Stimulated activated CD8-positive, alpha-beta memory T cell treated with anti-CD3 and anti-CD28 coated beads, Interleukin-7, amount 100 ng/mL, for 4 hours (primary cell): ENCODE measurements at places on chromosomes 11 and 22.

GRCh38 chr22:32920032-32920628 is 118.6 kb downstream of the TIMP3 start:
- DNase-seq = no peak

DNA sequence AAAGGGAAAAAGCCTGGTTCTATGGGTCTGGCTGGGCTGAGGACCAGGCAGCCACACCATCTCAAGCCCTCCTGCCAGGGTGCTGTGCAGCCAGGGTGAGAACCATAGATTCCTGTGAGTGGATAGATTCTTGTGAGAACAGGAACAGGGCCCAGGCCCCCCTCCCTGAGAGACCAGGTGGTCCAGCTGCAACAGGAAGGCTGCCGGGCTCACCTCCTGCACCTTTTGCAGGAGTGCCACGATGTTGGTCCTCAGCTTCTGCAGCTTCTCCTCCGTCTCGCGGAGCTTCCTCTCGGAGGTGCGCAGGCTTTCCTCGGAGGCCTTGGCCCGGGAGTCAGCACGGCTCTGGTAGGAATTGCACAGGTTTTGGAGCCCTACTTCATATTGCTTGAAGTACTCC is 40.8 kb downstream of the MORC2 start:
- no peak for DNase-seq

DNA sequence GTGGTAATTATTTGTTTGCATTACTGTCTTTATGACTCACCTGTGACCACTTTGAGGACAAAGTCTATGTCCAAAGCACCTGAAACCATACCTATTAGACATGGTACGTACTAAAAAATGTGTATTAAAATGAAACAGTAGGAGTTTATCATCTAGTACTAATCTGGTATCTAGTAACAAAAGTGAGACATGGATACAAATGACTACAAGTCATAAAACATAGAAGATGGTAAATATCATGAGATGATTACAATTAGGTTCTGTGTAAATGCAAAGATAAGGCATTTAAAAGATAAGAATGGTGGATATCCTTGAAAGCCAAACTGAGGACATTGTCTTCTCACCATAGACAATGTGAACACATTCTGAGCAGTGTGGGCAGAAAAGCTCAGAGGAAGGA is 113.5 kb upstream of the GUCY1A2 start:
- DNase-seq = no peak

- no peak for DNase-seq
Observed at GRCh38 chr22:31239771-31240370, 27.8 kb downstream of the LIMK2 start.

DNA sequence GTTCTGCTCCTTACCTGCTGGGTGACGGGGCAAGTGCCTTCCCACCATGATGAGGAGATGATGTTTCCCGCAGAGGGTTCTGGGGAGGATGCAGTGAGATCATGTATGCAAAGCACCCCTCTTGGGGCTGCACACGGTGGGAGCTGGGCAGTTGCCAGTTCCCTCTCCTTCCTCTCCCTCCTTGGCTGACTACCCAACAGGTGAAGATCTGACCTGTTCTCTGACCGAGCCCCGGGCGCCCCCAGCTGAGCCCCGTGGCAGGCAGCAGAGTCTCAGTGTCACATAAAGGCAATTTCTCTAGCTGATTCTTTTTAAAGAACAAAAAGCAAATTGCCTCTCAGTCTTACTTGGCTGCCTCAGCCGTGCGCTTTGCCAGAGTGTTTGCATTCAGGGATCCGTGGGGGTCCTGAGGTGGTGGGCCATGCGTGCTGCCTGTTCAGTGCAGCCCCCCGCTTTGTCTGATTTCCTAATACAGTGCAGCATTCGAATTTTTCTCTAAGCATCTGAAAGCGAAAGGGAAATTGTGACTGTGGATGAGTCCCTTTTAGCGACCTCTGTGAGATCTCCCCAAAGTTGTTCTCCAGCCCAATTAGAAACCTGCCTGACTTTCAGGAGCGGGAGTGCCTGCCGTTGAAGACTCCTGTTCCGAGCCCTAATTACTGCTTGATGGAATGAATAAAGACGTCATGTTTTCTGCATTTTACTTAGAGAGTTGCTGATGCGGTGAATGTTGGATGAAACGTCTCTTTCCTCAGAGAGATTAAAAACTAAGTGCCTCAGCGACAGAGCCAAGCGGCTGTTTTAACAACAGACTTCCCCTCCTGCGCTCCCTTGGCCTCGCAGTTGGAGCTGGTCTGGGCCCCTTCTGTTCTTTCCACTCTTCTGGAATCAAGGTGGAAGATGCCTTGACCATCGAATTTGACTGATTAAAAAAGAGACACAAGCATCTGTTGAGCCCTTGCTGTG is 86.0 kb downstream of the GRIK4 start:
- DNase-seq = no peak

DNA sequence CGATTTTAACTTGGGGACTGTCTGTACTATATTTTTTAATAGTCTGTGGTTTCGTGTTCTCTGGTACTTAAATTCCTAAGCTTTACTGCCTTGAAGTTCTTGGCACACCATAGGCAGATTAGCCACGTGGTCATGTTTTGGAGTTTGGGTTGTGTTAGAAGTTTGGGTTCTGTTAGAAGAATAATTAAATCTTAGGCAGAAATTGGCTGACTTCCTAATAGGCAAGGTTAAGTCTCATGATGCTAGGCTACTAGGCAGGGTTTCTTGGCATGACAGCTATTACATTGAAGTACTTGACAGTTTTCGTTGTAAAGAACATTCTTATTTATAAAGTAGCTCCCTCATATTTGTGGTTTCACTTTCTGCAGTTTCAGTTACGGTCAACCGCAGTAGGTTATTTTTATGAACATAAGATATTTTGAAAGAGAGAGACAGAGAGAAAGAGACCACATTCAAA is 30.0 kb upstream of the MMP7 start:
- DNase-seq = no peak

GRCh38 chr22:26743149-26743548 is 85.8 kb downstream of the MIAT start:
- DNase-seq = no peak

GRCh38 chr11:22711880-22712279 is 45.5 kb downstream of the GAS2 start:
- DNase-seq = no peak

DNA sequence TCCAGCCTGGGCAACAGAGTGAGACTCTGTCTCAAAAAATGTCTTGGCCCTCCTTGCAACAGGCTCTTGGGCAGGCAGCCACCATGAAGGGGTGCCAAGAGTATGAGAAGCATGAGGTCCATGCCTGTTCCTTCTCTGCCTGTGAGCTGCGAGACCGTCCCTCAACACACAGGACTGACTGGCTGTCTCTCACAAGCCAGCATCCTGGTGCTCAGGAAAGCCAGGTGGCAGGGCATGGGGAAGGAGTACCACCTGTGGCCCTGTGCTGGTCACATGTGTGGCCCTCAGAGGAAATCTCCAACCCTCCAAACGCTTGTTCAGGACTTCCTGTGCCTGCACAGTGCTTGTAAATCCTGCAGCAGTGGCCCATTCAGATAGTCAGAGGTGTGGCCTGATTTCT is 83.2 kb downstream of the ATXN10 start:
- DNase-seq = no peak

DNA sequence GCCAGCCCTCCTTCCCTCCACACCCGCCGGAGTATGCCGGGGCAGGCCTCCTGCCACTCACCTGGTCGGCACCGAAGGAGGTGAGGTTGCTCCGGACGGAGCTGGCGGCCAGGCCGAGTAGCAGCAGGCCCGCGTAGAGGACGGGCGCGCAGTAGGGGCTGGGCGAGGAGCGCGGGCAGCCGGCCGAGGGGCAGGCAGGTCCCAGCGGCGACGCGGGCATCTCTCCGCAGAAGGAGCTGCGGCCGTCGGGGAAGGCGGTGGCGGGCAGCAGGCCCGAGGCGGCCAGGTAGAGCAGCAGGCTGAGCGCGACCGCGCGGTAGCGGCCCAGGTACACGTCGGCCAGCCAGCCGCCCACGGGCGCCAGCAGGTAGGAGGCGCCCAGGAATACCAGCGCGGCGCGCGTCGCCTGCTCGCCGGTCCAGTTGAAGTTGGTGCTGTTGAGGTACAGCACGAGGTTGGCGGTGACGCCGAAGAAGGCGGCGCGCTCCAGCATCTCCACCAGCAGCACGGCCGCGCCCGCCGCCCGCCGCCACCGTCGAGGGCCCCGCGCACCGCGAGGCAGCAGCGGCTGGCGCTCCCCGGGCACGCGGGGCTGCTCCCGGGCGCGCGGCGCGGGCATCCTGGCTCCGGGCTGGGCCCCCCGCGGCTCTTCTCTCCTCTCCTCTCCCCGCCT is 907 bp downstream of the SLC15A3 start:
- DNase-seq = no peak

GRCh38 chr11:38476808-38477575 is 1879.0 kb upstream of the RAG2 start:
- DNase-seq = no peak

- DNase-seq = no peak
Observed at GRCh38 chr11:85822814-85823213, 11.9 kb upstream of the SYTL2 start.

- DNase-seq = no peak
Observed at GRCh38 chr11:11510939-11511338, 110.9 kb downstream of the GALNT18 start.

- DNase-seq = no peak
Observed at GRCh38 chr22:22196018-22196533, 48.5 kb upstream of the VPREB1 start.

GRCh38 chr11:61472282-61472681 is 36.3 kb upstream of the LRRC10B start:
- DNase-seq = no peak

DNA sequence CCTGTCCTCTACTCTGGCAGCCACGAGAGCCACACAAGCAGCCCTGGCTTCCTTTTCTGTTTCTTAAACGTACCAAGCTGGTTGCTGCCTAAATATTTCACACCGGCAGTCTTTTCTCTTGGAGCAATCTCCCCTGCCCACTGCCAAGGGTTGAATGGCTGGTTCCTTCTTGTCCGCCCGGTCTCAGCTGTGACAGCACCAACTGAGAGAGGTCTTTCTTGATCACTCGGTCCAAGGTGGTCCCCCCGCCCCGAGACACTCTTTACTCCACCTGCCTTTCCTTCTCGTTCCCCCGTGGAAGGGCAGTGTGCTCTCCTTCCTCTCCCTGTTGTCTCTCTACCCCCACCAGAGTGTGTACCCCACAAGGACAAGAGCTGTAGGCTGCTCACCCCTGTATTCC is 33.7 kb upstream of the IGSF9B start:
- DNase-seq = no peak

GRCh38 chr11:45252134-45252856 is 33.8 kb downstream of the SYT13 start:
- DNase-seq = no peak

GRCh38 chr11:65593518-65594414 is 1.8 kb downstream of the KCNK7 start:
- no peak for DNase-seq

- no peak for DNase-seq
Observed at GRCh38 chr22:29300467-29300806, 6.0 kb upstream of the GAS2L1 start.

- DNase-seq = no peak
Observed at GRCh38 chr22:23381661-23382427, 198.2 kb downstream of the IGLL1 start.

DNA sequence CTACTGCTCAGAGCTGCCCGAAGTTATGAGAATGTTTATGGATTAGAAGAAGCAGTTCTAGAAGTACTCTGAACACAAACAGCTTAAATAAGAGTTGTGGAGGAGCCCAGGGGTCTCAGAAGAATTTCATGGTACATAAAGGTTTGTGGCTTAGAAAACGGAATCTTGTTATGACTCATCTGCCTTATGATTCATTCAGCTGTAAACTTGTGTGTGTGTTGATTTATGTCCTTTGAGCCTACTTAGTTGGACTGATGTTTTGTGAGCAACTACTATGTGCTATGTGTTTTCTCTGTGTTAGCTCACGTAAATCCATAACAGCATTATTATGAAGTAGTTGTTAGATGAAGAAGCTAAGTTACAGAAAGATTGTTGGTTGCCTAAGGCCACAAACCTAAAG is 203.7 kb downstream of the PGR start:
- no peak for DNase-seq

DNA sequence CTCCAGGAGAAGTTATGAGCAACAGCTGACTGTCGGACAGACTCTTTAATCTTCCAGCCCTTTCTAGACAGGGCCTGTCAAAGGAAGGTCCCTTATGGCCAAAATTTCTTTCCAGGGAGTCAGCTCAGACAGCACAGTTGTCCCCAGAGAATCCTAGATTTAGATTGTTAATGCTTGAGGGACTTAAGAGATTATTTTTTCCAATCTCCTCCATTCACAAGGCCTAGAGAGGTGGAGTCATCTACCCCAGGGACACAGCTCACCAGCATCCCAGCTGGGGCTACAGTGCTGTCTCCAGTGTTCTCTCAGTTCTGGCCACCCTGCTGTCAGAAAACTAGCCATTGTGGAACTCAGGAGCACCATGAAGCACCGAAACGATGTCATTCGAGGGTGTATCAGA is 7.8 kb downstream of the DSCAML1 start:
- DNase-seq = no peak

DNA sequence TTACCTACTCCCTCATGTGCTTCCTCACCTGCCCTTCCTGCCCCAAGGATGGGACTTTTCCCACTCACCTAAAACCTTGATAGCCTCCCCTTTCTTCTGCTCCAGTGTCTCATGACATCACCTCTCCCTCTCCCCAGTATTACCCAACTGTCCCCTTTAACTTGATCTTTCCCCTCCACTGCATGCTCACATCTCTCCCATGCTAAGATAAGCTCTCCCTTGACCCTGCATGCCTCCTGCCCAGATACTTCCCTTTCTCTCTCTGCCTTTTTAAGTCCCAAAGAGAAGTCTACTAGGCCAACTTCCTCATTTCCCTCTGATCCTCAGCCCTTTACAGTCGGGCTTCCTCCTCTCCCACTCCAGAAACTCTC is 14.8 kb downstream of the CD3E start:
- DNase-seq = no peak

DNA sequence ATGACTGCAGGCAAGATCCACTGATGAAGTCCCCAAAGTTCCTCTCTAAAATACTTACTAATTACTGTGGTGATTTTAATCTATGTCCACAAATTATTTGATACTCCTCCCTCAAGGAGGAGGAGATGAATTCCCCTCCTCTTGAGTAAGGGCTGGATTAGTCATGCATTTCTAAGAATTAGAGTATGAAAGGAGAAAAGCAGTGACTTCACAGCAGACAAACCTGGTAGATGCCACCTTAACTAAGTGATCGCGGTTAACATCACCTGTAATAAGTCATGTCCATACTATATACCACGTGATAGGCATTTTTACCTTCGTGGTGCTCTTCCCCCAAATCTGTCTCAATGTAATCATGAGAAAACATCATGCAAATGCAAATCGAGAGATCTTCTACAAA is 52.0 kb upstream of the TSPAN18 start:
- DNase-seq = no peak

- DNase-seq = no peak
Observed at GRCh38 chr22:44586351-44586990, 88.4 kb upstream of the RTL6 start.

- no peak for DNase-seq
Observed at GRCh38 chr11:122405547-122406341, 249.8 kb upstream of the UBASH3B start.

GRCh38 chr11:102220728-102221467 is 96.4 kb upstream of the BIRC3 start:
- DNase-seq = no peak

GRCh38 chr11:121024989-121025388 is 1.1 kb downstream of the TBCEL start:
- no peak for DNase-seq
